ENCODE measurements at places on chromosomes 2 and 18.
A peak's percentile ranks its signal among the peaks of the same experiment; 100 is the strongest.

- DNase-seq, result no peak
Measured at GRCh38 chr18:46436621-46437020, 220.4 kb downstream of the LOXHD1 start.

DNA sequence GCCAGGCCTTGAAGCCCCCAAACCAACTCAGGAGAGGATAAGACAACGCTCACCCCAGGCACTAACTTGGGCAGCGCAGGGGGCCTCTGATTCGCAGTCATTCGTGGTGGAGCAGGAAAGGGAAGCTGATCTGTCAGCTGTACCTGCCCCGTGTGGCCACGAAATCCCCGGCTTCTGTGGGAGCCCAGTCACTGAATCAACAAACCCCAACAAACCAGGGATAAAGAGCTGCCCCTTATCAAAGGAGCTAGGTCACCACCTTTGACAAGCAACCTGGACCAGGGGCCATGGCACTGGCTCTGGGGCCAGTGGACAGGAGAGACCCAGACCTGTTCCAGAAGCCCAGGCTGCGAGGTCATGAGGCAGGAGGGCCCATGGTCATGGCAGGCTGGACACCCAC is 14.5 kb downstream of the SDC1 start:
- no peak for DNase-seq

DNA sequence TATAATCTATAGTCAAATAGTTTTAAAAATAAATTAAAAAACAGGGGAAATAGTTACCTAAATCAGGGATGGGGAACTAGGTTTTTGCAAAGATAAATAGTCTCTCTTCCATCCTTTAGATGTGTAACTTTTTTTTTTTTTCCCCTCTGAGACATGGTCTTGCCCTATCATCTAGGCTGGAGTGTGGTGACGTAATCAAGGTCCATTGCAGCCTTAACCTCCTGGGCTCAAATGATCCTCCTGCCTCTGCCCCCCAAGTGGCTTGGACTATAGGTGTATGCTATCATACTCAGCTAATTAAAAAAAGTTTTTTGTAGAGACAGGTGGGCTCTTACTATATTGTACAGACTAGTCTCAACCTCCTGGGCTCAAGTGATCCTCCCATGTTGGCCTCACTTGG is 316.5 kb downstream of the CCDC85A start:
- no peak for DNase-seq

DNA sequence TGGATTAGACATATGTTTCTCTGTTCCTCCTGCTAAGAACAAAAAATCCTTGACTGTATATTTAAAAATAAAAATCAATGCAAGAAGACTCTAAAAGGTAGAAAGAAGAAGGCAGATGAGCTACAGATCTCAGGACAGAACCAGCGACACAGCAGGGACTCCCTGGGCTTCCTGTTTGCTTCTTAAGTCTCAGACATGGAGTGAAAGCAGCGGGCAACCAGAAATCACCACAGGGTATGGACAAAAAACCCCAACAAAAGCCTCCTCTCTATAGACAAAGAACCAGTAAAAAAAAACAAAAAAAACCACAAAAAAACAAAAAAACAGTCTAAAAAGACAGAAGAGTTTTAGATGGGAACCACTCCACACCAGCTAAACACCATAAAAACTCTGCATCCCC is 971.0 kb upstream of the GYPC start:
- DNase-seq, result no peak

DNA sequence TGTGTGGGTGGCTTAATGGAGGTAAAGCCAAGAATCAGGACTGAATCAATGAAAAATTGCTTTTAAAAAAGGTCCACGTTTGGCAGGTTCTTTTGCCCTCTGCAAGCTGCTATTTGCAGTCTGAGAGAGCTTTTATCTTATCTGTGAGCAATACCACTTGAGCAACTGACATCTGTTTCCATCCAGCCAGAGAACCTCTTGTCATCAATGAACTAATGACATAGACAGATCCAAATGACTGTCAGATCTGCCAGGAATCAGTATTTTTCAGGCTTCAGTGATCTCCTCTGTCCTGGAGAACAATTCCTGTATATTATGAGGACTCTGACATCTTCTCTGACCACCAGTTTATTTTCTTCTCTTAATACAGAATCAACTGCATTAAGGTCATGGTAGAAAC is 608.1 kb downstream of the LRP1B start:
- peak; percentile 28 for DNase-seq

DNA sequence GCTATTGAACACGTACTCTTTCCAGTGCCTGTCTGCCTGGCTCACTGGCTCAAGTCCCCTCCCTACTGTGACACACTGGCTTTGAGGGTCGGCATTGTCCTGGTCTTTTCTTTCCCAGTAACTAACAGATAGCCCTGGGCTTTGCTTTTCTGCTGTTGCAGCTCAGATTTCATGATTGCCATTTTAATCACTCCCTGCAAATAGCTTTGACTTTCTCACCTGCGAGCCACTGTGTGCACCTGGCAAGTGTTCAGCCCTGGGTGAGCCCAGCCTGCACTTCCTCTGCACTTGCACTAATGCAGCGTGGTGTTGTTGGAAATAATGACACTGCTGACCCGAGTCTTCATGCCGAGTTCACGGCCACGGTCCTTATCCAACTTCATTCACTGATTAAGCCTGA is 52.9 kb downstream of the DCDC2C start:
- DNase-seq, result no peak

- DNase-seq, result no peak
Measured at GRCh38 chr2:27087823-27088410, 1.3 kb downstream of the KHK start.

DNA sequence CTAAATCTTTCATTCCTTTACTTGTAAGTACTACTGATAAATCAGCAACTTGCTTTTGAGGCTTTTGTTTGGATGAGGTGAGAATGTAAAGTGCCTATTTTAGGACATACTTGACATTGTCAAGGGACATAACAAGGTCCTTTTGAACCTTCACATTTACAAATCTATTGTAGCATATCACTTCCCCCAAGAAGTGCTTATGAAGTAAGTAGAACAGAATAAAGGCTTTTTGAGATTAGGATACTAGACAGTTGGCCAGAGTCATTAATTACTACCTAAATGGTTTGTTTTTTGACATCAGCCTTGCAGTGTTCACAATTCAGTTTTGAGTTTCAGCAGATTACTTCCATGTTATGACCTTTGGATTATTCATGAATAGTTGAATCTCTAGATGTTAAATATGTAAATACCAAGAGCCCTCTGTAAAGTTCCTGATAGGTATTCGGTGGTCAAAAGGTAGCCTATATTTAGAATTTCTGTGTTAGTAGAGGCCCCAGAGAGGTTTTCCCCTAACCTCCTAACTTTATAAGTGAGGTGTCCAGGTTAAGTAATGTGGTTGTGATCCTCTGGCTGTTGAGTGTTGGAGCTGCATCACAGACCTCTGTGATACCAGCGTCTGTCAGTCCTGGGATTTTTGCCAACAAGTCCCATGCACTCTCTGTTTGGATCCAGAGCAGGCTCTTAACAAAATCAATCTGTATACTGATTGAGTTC is 67.2 kb downstream of the LCLAT1 start:
- peak; percentile 19 for DNase-seq

DNA sequence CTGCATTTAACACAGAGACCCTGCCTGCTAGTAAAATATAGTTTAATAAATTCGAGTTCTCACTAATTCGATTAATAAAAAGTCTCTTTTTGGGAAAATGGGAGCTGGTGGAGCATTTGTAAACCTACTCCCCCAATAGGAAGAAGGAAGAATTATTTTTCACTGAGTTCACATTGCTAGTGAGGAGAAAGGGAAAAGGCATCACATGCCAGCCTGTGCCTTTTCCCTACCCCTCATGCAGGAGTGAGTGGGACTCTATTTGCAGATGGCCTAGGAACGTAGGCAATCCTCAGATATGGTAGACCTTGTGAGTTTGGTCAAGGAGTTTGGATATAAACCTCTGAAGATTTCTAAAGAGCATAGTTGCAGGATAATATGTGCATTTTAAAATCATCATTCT is 218.4 kb upstream of the TRIB2 start:
- DNase-seq, result no peak

DNA sequence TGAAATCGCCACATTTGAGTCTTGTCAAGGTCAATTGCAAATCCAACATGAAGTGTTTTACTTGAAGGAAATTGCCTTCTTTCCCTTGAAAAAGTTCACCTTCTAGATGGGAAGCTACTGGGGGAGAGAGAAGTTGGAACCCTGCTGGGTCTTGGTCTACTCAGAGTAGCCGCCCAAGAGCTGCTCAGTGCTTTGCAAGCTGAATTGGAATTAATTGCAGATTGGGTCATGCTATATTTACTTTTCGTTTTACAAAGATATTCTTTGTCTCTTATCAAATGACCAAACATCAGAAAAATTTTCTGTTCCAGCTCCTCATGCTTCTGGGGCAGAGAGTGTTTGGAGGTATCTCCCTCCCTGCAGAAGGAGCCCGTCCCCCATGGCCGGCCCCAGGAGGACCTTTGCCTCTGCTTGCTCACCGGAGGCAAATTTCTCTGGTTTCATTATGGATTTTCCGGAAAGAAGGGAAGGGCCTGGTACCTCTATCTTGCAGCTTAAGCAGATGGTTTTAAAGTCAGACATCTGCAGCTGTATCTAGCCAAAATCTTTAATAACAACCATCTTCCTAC is 289.7 kb downstream of the MYT1L start:
- DNase-seq, result no peak

DNA sequence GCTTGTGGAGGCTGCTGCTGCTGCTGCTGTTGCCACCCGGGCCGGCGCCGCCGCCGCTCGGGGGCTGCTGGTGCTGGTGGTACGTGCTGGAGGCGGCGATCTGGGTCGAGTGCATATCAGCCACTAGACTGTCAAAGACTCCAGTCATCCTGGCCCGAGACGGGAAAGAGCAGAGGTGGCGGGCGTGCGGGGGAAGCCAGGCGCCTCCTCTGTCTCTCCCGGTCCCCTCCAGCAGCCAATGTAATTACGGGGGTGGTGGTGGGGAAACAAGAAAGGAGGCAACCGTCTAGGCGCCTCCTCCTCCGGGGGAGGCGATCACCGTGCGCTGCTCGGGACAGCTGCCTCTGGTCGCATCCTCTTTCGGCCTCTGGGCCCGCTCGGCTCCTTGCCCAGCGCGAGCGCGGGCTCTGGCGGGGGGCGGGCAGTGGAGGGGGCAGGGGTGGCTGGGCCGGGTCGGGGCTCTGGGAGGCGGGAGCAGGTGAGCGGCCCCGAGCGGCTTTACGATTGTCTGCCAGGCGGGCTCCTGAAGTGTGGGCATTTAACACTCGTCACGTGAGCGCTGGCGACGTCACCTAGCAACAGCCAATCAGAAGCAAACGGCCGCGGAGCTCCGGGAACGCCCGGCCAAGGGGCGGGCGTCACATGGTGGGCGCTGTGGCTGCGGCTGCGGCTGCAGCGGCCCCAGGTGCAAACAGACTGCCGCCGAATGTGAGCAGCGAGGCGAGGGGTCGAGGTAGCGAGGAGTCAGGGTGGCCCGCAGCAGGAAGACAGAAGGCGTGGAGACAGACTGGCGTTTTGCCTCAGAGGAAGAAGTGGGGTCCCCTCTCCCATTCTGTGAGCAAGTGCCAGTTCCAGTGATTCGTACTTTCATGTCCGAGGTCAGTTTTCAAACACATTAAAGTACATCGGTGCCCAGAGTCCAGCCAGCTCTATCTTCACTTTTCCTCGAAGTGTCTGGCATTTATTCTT is at the start of gene DLX2:
Gene DLX2 (minus strand): TSS at position 510 of the 969 bp plus-strand sequence. CDS start 362 bp downstream, at position 148.
- DNase-seq, result peak; percentile 92

All from NCI-H2171 (cell line).